Smooth muscle cell of bladder (primary cell): ENCODE measurements at places on chromosomes 4 and X. TPM values are rescaled to one million over a fixed set of nuclear protein-coding genes. Genes with fewer than 3 reads are reported as not detected.

P2RY4 gene
- under 0.01 and 0.18 TPM in 2 replicates for total RNA-seq

GABRG1 gene
- not detected in 2 replicates for total RNA-seq

PDE6B gene
- total RNA-seq = 1.1 and 1.3 TPM in 2 replicates

NRK gene
- under 0.01 and 2.1 TPM in 2 replicates for total RNA-seq

POLN gene
- 2.3 and 4.0 TPM in 2 replicates for total RNA-seq

RASSF6 gene
- total RNA-seq = under 0.01 TPM in 2 replicates

BEX5 gene
- total RNA-seq = not detected in 2 replicates

CTBP1 gene
- total RNA-seq = 173 and 202 TPM in 2 replicates

CDS1 gene
- 0.28 and 0.43 TPM in 2 replicates for total RNA-seq

SEPTIN6 gene
- total RNA-seq = 13.9 and 20.5 TPM in 2 replicates

GALNTL6 gene
- total RNA-seq = not detected in 2 replicates

MTMR8 gene
- total RNA-seq = not detected in 2 replicates

TMEM255A gene
- total RNA-seq = 0.09 TPM in 1 of 2 replicates, not detected in the other

MTHFD2L gene
- 9.2 and 15.0 TPM in 2 replicates for total RNA-seq

SMIM10L2A gene
- total RNA-seq = 0.28 and 0.83 TPM in 2 replicates

S100G gene
- total RNA-seq = not detected in 2 replicates

MAGEE2 gene
- not detected in 2 replicates for total RNA-seq

LRRC66 gene
- 0.43 and 0.46 TPM in 2 replicates for total RNA-seq

ZFP92 gene
- total RNA-seq = 0.14 and 0.28 TPM in 2 replicates

RCHY1 gene
- total RNA-seq = 29.0 and 30.3 TPM in 2 replicates

ASB12 gene
- total RNA-seq = not detected in 2 replicates

GPR173 gene
- total RNA-seq = 1.6 and 1.7 TPM in 2 replicates

C1QTNF7 gene
- 0.43 and 1.0 TPM in 2 replicates for total RNA-seq

SLC49A3 gene
- 2.7 and 4.8 TPM in 2 replicates for total RNA-seq

DTHD1 gene
- total RNA-seq = not detected in 2 replicates

FREM3 gene
- total RNA-seq = under 0.01 TPM in 1 of 2 replicates, not detected in the other

GLRA3 gene
- 0.14 TPM in 1 of 2 replicates, not detected in the other for total RNA-seq

WDR45 gene
- 36.3 and 43.1 TPM in 2 replicates for total RNA-seq

KLHL4 gene
- 0.43 and 0.83 TPM in 2 replicates for total RNA-seq

MGST2 gene
- total RNA-seq = 2.7 and 9.3 TPM in 2 replicates

PPP1R3F gene
- 5.0 and 14.3 TPM in 2 replicates for total RNA-seq

MED12 gene
- total RNA-seq = 23.2 and 23.9 TPM in 2 replicates

PDE5A gene
- 134 and 242 TPM in 2 replicates for total RNA-seq

GNRHR gene
- total RNA-seq = not detected in 2 replicates

ATP2B3 gene
- total RNA-seq = under 0.01 TPM in 1 of 2 replicates, not detected in the other

FAM193A gene
- total RNA-seq = 6.1 and 7.1 TPM in 2 replicates

YIPF7 gene
- total RNA-seq = not detected in 2 replicates

MOSPD2 gene
- total RNA-seq = 12.1 and 12.2 TPM in 2 replicates

F8A2 gene
- not detected in 2 replicates for total RNA-seq

MSANTD1 gene
- total RNA-seq = 0.14 and 0.74 TPM in 2 replicates

STBD1 gene
- 7.0 and 10.9 TPM in 2 replicates for total RNA-seq

ZNF630 gene
- 1.7 and 2.1 TPM in 2 replicates for total RNA-seq

EREG gene
- 0.28 and 8.4 TPM in 2 replicates for total RNA-seq

SLC9B1 gene
- 0.83 and 1.6 TPM in 2 replicates for total RNA-seq

SGMS2 gene
- 67.0 and 104 TPM in 2 replicates for total RNA-seq

ADRA2C gene
- total RNA-seq = 0.14 and 0.37 TPM in 2 replicates

LONRF3 gene
- total RNA-seq = 0.28 and 1.8 TPM in 2 replicates

SPATA18 gene
- 13.9 and 22.6 TPM in 2 replicates for total RNA-seq

NUP62CL gene
- 0.14 TPM in 1 of 2 replicates, not detected in the other for total RNA-seq

SLC16A2 gene
- 7.4 and 8.3 TPM in 2 replicates for total RNA-seq

EFHC2 gene
- total RNA-seq = 0.28 and 0.46 TPM in 2 replicates

VCX gene
- not detected in 2 replicates for total RNA-seq

NPNT gene
- total RNA-seq = 0.09 TPM in 1 of 2 replicates, not detected in the other
